Activated gamma-delta T cell treated with Interleukin-2 at 50 U/mL for 16 hours (primary cell): ENCODE measurements at places on chromosomes 16 and 17.
A peak's percentile ranks its signal among the peaks of the same experiment; 100 is the strongest.

GRCh38 chr17:67628580-67629013 is 89.1 kb upstream of the NOL11 start:
- DNase-seq: no peak

GRCh38 chr17:37089956-37090355 is 141.2 kb downstream of the AATF start:
- DNase-seq: peak; percentile 67

GRCh38 chr16:75632857-75633256 is 9.8 kb upstream of the ADAT1 start:
- no peak for DNase-seq

DNA sequence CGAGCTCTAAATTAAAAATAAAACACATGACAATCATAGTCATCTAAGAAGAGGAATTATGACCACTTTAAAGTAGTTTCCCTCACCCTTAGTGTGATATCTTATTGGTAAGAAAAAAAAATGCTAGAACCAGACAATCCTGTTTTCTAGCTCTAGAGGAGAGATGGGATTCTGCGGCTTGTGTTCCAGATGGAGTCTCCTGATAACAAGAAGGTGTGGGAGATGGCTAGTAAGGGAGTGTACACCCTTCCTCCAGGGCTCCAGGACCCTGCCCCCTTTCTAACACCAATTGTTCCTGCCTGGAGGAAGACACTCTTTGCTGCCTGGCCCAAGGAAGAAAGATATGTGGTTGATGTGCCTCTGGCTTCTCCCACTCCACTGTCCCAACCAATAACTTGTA is 68.8 kb upstream of the FBXO47 start:
- DNase-seq: no peak

- DNase-seq: no peak
These were observed 175.5 kb downstream of the PHKB start for GRCh38 chr16:47636501-47637099.

GRCh38 chr16:10981697-10982216 is 37.4 kb downstream of the CLEC16A start:
- no peak for DNase-seq

DNA sequence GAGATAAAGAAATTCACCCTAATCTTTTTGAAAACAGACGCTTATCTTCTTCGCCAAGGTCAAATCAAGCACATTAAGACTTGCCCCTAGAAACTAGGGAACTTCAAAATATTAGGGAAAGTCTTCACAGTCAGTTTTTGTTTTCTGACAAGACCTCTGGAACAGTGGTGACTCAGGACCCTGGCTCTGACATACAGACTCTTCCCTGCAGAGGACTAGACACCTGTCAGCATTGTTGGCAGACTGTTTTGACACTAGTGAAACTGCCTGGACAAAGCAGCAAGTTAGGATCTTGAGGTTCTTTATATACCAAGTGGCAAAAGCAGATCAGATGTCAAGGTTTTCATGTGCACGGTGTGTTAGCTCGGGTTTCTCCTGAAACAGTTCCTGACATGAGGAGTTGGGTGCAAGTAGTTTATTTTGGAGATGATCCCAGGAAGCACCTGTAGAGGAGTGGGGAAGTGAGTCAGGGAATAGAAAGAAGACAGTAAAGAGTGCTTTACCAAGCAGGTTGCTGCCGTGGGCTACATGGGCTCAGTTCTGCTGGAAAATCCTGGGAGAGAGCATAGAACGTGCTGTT is 182.0 kb upstream of the IRX5 start:
- DNase-seq: no peak

GRCh38 chr17:15247891-15248529 is 17.1 kb downstream of the PMP22 start:
- DNase-seq: no peak

DNA sequence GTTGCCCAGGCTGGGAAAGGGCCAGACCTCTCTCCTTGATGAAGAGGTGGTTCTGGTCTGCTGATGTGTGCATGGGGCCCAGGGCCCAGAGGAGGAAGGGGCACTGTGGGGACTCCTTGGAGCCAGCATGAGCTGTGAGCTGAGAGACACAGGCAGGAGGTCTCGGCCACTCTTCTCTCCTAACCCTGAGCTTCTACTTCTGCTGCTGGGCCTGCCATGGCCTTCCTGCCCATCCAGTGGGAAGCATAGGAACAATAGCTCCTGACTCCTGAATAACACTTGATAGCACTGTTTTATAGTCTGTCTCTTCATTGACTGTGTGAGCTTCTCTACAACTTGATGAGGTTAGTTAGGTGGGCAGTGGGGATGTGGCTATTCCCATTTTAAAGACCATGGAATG is 181.1 kb downstream of the UTP18 start:
- DNase-seq: no peak

DNA sequence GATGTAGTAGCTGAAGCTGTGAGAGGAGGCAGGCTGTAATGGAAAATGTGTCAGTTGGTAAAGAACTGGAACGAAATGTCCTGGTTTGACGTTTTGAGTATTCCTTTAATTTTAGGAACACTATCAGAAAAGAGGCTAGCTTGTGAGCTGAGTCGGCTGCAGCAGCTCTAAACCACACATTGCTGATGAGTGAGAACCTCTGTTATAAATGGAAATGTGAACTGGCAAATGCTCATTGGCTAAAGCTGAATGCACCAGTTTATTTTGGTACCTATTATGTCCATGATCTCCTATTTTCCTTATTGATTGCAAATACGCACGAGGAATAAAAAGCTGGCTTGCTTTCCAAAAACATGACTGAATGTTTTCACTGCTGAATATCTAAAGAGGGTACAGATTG is 11.0 kb upstream of the WIPI1 start:
- DNase-seq: no peak

DNA sequence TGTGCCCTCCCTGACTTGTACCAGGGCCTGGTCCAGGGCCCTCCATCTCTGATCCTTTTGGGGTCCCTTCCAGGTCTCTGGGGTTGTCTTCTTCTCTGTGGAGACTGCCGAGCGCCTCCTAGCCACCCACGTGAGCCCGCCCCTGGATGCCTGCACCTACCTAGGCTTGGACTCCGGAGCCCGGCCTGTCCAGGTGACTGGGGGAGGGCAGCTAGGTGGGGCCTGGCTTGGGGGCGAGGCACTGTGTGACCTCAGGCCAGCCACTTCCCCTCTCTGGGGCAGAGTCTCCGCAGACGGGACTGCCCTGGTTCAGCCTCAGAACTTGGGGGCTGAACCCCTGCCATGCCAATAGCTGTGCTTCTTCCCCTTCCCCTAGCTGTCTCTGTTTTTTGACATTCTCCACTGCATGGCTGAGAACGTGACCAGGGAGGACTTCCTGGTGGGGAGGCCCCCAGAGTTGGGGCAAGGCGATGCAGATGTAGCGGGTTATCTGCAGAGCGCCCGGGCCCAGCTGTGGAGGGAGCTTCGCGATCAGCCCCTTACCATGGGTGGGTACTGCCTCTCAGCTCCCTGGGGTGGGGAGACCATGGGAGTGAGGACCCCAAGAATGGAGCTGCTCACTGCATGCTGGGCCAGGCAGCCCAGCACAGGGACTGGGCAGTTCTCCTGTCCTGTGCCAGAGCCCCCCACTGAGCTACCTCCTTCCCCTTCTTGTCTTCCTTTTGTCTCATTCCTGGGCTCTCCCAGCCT is 14.6 kb downstream of the FCSK start:
- DNase-seq: no peak

DNA sequence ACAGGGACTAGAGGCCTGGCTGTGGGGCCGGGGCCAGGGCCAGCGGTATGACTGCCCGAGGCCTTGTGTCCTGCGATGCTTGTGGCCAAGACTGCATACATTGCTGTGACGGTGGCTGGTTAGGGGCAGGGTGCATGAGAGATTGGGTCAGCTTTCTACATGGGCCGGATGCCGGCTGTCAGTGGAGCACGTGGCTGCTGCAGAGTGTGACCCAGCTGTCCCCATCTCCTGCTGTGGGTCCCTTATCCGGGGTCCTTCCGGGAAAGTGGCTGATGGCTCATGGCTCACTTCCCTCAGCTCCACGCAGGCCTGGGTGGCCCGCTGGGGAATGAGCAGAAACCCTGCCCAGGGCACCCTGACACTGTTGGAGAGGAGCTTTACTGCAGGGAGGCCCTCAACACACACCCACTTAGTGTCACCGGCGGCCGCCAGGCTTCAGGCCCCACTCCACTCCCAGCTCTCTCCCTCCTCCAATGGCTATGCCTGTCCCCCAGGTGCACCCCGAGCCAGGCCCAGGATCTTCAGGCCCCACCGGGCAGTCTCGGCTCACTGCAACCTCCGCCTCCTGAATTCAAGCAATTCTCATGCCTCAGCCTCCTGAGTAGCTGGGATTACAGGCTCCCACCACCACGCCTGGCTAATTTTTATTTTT is 808 bp upstream of the RGS11 start:
- no peak for DNase-seq

GRCh38 chr16:86145669-86146068 is 246.7 kb downstream of the IRF8 start:
- DNase-seq: no peak

GRCh38 chr16:58614212-58614611 is 15.4 kb downstream of the CNOT1 start:
- no peak for DNase-seq

DNA sequence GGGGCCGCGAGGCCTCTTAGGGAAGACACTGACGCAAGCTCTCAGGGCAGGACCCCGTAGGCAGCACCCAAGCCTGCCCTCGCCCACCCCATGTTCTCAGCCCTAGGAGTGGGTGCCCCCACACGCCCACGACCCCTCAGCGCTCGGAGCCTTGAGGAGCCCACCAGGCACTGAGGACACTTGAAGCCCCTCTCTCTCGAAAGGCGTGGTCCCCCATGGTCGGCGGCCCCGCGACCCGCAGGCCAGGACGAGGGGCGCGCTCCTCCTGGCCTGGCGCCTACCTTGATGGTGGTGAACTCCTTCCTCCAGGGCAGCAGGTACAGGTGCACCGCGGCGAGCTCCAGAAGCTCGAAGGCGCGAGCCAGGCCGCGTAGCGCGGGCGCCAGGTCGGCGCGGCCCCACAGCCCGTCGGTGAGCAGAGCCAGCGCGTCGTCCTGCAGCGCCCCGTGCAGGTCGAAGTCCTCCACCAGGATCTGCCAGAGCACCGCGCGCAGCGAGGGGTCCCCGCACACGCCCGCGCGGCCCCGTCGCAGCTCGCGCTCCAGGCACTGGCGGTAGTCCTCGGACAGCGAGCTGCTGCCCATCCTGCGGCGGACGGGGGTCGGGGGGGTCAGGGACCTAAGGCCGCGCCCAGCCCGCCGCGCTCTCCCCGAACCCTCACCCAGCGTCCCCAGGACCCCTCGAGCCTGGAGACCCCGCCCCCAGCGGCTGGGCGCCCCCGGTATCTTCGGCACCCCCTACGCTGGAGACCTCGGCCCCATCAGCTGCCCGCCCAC is 668 bp downstream of the SPATA2L start:
- DNase-seq: peak; percentile 42

- DNase-seq: no peak
These were observed 18.2 kb upstream of the HS3ST3B1 start for GRCh38 chr17:14282726-14283125.

DNA sequence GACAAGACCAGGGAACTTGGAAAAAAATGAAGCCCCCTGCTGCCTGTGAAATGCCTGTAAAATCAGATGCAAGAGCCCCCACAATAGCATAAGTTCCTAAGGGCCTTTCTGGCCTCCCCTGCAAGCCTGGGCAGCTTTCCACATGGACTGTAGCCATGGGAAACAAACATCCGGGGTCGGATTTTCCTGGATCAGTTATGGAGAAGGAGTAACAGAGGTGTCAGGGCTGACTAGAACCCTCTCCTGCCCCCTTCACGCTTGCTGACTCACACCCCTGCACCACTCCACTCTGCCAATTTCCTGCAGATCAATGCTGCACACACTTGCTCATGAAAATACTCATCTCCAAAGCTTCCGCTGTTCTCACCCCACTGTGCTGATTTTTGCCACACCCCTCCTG is 258.6 kb downstream of the CBLN1 start:
- DNase-seq: no peak

GRCh38 chr16:47506800-47507199 is 45.7 kb downstream of the PHKB start:
- no peak for DNase-seq

GRCh38 chr17:10278218-10278617 is 79.8 kb upstream of the GAS7 start:
- DNase-seq: no peak

DNA sequence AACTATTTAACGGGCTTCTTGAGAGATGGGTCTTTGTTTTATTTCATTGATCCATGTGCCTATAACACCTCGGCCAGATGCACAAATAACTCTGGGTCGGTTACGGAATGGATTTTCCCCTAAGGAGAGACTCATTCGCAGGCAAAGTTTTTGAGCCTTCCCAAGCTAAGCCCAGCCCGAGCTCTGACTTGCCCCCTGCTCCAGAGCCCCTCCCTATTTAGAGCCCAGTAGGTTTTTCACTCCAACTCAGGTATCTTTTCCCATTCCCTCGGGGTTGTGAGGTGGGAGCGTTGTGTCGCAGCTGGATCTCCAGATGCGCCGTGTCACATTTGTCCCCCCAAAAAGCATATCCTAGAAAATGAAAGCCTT is 812 bp upstream of the MYOCD start:
- no peak for DNase-seq

- no peak for DNase-seq
These were observed 1.9 kb upstream of the KRTAP4-5 start for GRCh38 chr17:41151525-41151924.

- DNase-seq: no peak
These were observed 15.2 kb upstream of the KPNA2 start for GRCh38 chr17:68020409-68020756.

- DNase-seq: no peak
These were observed 9.2 kb upstream of the SSTR2 start for GRCh38 chr17:73155410-73156165.

GRCh38 chr16:51919736-51920135 is 627.2 kb downstream of the TOX3 start:
- no peak for DNase-seq

GRCh38 chr17:58007781-58008706 is 998 bp upstream of the SRSF1 start:
- DNase-seq: no peak

GRCh38 chr16:49696414-49697101 is 159.4 kb downstream of the ZNF423 start:
- DNase-seq: no peak

DNA sequence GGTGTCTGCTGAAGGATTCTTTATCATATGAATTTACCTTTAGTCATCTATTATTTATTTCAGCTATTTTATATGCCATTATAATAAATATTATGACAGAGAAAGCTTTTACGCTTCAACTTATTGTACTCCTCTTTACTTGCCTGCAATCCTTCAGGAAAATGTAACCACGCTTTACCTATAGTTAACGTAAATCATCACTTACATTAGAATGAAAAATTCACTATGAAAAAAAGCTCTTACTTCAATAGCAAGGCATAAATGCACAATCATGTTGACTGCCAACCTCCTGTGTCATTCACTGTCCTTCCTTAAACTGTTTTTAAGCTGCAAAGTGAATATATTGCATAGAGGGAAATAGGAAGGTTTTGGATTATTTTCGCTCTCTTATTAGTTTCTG is 277.9 kb downstream of the WWOX start:
- no peak for DNase-seq

- DNase-seq: no peak
These were observed 30.3 kb upstream of the PHOSPHO1 start for GRCh38 chr17:49260817-49261291.

- DNase-seq: peak; percentile 45
These were observed 82.0 kb upstream of the PLCG2 start for GRCh38 chr16:81696961-81697615.
